NCI-H345 (cell line): ENCODE measurements at places on chromosomes 4 and X.

DNA sequence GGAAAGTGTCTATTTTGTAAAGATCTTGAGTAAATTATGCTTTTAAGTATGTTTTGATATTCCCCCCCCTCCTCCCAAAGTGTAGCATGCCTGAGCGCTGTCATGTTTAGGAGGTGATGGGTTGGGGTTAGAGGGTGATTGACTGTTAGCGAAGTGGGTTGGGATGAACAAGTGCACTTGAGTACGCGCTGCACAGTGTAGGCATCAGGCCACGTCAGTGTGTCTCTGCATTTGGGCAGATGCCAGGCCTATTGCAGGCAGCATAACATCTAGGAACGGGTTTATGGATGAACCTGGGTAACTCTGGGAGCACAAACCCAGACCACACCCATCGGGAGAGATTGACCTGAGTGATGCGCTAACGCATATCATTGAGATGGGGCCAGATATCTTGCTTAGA is 111.2 kb downstream of the TBL1X start:
- no peak for DNase-seq

DNA sequence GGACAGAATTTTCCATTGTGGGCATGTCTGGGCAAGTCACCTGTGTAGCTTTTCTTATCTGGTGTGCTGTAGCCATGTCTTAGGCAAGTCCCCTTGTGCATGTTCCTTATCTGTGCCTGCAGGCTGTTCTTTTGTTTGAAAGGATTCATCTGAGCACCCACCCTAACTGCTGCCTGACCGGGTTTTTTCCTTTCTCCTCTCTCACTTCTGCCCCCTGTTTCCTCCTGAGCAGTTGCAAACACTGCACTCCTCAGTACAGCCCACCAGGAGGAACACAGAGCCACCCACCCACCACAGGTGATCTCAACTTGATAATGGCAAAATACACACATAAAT is 29.2 kb upstream of the IL9R start:
- DNase-seq = no peak

DNA sequence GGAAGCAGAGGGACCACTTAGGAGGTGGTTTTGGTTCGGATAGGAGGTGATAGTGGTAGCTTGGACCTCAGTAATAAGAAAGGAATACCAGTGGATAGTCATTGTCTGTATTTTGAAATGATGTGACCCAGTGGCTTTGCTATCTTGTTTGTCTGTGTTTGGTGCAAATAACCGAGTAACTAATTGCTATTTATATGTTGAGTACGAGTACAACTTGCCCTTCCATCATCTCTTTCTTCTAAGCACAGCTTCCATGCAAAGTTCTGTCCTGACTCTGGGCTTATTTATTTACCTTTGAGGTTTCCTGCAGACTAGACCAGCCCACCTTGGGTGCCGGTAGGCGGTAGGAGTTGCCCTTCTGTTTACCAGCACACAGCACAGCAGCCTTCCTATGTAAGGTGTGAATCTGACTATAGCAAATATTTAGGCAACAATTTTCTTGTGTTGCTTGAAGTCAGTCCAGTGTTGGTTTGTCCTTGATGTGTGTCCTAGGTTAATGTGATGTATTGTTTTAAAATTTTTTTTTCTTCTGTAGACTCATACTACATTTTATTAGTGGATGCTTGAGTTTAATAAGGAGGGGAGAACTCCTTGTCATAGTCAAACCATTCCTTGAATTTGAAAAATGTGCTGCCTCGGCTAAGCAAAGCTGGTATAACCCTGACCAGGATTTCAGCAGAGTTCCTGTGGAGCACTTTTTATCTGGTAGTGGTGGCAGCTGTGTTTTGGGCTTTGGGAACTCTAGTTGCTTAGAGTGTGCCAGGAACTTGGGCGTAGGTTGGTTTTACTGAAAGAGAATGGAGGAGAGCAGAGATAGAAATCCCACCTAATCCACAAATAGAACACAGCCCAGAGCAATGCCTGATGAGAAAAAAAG is 21.9 kb downstream of the PTTG2 start:
- peak; percentile 30 for DNase-seq

DNA sequence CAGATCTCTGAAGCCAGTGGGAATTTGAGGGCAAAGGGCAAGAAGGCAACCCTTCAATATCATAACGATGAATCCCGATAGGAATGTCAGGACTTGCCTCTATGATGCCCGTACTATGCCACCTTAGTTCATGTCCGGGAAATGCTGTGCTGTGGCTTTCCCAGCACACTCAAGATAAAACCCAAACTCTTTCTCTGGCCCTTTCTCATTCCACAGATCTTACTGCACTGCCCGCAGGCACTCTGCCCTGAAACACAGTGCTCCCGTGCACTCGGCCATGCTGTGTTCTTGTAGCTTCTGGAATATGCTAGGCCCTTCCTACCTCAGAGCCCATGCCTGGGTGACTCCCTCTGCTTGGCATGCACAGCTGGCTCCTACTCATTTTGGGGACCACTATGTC is 26.3 kb downstream of the SORCS2 start:
- no peak for DNase-seq

DNA sequence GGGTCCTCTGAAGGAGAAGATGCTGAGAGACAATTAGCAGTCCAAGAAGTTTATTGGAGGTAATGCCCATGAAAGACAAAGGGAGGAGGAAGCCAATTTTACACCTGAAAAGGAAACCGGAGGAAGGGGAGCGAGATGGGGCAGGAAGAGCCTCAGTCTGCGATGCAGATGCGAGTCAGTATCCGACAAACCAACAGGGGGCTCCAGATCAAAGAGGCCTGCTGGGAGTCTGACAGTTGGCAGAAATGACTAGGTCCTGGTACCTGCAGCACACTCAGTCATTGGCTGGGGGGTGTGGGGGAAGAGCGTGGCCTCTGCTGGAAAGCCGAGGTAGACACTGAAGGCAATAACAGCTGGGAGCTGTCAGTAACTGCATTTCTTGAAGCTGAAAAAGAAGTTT is 231.1 kb upstream of the CENPE start:
- DNase-seq = no peak

DNA sequence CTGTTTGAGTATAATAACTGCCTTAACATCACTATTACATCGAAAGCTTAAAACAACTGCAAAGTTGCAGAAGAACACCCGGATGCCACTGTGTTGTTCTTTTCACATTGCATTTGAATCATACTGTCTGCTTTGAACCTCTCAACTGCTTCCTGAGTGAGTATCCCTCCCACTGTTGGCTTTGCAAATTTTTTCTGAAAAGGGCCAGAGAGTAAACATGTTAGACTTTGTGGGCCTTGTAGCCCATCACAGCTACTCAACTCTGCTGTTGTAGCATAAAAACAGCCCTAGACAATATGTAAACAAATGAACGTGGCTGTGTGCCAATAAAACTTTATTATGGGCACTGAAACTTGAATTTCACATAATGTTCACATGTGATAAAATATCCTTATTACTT is 76.1 kb downstream of the NSG1 start:
- peak; percentile 1 for DNase-seq

- no peak for DNase-seq
Measured at GRCh38 chrX:115023139-115023538, 5.7 kb upstream of the IL13RA2 start.

DNA sequence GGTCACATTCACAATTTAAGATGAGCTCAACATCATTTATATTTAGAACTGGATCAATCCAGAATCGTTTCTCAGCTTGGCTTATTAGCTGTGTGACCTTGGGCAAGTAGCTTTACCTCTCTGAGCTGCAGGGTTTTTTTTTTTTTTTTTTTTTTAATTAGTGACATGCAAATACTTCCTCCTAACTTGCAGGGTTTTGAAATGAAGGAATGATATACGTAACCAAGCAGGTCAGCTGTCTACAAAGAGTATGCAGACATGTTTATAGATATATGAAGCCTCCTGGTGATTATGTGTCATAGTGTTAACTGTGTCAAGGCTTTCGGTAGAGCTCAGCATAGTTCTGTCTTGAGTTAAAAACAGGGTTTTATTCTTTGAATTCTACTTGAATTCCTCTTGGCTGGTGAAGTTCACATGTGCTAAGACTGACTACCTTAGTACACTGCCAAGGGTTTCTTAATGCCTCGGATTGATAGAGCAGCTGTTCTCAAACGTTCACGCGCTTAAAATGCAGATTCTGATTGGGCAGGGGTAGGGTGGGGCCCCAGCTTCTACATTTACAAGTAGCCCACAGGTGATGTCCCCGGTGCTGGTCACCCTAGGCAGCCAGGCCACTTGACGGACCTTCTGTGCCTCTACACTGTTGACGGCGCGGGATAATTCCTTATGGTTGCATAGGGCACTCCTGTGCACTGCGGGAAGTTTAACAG is 654 bp upstream of the STS start:
- DNase-seq = no peak

GRCh38 chrX:101986586-101986985 is 54.8 kb upstream of the ZMAT1 start:
- no peak for DNase-seq

DNA sequence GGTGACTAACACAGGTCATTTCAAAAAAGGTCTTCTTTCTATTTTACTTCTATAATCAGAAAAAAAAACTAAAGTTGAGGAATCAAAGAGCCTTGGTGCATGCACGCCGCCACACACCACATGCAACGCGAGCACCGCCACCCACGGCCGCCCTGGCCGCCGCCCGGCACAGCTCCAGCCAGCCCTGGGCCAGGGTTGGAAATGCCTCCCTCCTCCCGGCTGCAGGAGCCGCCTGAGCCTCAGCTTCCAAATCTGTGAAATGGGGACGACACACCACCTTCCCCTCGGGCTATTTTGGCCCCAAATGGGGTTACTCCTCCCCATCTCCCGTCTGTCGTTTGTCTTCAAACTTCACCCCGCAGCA is 39.7 kb upstream of the MAN2B2 start:
- DNase-seq = no peak

- DNase-seq = no peak
Measured at GRCh38 chr4:56662782-56663468, 18.2 kb downstream of the HOPX start.

DNA sequence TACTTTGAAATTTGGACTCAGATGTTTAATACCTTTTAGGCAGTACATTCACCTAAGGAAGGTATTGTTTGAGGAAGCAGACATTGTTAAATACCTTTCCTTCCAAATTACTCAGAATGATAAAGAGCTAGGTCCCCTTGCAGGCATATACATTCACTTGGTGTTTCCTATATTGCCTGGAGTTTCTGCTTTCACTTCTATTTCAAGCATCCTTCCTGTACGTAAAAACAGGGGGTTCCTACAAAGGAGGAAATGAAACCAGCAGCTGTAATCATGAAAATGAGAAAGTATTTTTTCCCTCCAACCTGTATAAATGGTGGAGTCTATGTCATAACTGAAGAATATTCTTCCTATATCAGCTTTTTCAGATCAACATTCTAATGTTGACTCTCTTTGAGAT is 90.4 kb upstream of the RASGEF1B start:
- DNase-seq = no peak

GRCh38 chr4:5277079-5277478 is 225.8 kb downstream of the STK32B start:
- peak; percentile 32 for DNase-seq

DNA sequence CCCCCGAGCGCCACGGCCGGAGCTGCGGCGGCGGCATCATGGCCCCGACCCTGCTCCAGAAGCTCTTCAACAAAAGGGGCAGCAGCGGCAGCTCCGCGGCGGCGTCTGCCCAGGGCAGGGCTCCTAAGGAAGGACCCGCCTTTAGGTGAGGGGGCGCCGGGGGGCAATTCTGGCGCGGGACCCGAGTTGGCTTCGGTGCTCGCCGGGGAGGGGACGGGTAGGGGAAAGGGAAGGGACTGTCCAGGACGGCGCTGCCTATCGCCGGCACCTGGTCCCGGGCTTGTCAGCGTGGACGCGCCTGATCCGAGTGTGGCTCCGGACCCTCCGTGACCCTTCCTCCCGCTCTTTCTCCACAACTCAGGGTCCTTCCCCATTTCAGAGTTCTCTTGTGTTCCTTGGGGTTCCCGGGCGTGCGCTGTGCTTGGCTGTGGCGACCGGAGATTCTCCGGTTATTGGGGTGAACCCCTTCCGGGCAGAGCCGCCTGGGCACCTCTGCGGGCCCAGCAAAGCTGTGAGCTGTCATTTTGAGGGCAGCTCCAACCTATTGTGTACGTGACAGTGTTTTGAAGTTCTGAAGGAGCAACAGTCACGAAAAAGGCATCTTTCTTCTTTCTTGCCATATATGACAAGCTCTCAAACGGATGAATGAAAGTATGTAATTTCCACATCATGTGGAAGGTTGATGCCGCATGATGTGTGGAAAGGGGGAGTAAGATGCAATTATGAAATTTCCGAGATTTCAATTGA is 522 bp downstream of the FNIP2 start:
- DNase-seq = no peak

DNA sequence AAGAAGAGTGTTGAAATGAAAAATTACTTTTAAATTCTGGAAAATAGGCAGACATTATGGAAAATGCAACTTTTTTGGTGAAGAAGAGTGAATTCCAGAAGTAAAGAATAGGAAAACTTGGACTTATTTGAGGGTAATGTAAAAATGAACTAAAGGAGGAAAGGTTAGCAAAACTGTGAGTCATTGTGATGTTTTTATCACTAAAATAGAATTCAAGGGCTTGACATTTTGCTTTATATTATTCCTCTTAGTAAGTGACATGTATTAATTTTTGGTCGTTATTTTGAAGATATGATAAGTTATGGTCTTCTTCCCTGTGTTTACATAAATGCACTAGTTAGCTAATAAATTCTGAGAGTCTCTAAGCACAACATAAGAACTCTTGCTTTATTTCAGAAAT is 390.9 kb downstream of the FAT4 start:
- DNase-seq = no peak

DNA sequence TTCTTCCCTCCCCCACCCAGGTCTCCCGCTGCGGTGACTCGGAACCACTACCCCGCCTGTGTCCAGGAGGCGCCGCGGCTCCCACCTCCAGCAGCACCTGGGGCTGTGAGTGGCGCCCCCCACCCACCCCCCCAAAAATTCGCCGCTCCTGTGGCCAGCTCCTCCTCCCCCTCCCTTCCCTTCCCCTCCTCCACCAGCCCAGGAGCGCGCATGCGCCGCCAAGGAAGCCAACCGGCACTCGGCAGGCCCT is 278 bp downstream of the CLOCK start:
- DNase-seq = no peak

DNA sequence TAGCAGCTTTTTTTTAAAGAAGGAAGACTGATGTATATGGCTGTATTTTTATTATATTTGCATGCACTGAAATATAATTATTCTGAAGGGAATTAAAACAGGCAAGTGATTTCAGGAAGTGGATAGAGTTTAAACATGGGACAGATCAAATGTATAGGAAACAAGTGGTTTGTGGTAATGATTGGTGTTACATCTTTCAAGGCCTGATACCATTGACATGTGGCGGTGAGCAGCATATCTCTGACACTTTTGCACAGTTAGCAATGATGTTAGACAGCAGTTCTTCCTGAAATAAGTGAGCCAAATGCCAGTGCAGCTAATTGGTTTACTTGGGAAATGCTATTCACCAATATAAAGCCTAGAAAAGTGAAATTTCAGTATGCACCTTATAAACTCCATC is 272.1 kb downstream of the RPA4 start:
- DNase-seq = no peak

GRCh38 chr4:170446782-170447181 is 357.0 kb upstream of the AADAT start:
- DNase-seq = no peak

- no peak for DNase-seq
Measured at GRCh38 chrX:13014111-13015096, 30.0 kb downstream of the FAM9C start.
